ENCODE measurements at places on chromosomes 6 and 20.

- DNase-seq, result no peak
Observed at GRCh38 chr20:19048995-19049501, 163.4 kb upstream of the SLC24A3 start.

DNA sequence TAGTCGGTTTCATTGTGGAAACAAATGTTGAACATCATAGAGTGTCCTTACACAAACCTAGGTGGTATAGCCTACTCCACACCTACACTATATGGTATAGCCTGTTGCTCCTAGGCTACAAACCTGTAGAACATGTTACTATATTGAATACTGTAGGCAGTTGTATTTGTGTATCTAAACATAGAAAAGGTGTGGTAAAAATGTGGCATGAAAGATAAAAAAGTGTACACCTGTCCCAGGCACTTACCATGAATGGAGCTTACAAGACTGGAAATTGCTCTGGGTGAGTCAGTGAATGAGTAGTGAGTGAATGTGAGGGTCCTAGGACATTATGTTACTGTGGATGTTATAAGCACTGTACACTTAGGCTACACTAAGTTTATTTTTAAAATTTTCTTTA is 103.0 kb downstream of the ZFAND3 start:
- no peak for DNase-seq

DNA sequence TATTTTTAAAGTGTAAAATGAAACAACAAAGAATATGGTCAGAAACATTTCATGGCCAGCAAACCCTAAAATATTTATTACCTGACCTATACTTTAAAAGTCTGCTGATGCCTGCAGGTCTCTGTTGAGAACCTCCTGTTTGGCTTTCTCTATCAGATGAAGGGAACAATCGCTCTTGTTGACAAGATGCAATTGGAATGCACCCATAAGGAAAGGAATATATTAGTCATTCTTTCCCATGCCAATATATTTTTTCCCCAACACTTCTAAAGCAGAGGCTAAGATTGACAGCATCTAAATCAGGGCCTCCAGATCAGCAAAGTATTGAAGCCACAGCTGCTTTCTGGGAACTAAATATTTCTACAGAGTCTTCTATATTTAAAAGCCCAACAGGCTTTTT is 897.8 kb downstream of the EPHA7 start:
- no peak for DNase-seq

DNA sequence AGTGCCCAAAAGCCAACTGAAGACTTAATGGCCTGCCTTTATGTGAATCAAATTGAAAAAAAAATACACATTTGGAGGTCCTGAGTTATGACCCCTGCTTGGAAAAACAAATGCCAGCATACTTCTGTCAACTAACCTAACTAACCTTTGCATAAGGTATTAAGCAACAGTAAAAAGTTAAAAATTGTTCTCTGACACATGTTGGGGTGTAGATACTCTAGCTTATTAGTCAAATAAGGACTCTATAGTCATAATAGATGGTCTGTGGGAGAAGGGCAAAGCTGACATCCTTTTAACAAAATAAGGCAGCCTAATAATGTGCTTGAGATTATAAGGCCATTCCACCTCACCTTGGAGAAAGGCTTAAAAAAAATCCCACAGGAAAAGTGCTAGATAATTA is 140.5 kb downstream of the HIVEP2 start:
- no peak for DNase-seq

DNA sequence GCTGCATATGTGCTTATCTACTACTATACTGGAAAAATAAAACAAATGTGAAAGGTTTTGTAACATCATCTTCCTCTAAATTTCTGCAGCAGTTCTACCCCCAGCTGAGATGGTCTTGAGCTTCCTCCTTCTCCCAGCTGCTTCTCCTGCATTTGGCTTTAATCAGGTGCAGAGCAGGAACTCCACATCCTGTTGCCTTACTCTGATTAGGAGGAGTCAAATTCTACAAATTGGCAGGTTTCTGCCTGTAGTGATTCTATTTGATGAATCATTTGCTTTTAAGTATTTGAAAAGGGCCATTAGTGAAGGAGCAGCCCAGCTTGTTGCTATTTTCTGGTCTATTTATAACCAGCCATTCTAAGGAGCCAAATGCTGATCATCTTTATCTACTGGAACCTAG is 224.5 kb downstream of the GMDS start:
- no peak for DNase-seq

DNA sequence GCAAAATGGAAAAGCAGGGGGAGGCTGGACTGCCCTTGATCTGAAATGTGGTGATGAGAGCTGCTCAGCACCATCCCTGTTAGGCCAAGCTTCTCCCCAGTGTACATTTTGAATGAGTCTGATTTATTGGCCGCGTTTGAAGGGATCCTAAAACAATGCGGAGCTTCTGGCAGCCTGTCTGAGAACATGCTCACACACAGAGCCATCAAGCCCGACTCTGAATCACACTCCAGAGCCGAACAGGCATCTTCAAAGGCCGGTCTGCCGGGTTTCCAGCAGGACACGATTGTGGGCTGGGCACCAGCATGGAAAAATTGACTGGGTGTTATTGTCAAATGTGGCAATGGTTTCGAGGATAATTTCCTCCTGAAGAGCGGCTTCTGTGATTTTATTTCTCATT is 235.9 kb downstream of the TFAP2C start:
- DNase-seq, result no peak

DNA sequence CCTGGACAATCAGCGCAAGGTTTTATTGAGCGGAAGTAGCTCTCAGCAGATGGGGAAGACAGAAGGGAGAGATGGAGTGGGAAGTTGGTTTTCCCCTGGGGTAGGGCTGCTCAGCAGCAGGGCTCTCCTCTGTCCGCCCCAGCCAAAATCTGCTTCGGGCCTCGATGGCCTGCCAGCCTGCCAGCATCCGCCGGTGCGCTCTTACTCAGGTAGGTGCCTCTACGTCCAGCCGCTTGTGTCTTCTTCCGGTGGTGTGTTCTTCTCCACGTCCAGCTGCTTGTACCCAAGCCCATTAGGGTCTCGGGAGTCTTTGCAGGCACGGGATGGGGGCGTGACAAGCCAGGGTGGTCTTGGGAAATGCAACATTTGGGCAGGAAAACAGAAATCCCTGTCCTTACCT is 1340.0 kb upstream of the MAP3K7 start:
- DNase-seq, result no peak

GRCh38 chr6:142271476-142271875 is 30.3 kb upstream of the ADGRG6 start:
- DNase-seq, result no peak
